ENCODE measurements at places on chromosomes 12 and 14.

DNA sequence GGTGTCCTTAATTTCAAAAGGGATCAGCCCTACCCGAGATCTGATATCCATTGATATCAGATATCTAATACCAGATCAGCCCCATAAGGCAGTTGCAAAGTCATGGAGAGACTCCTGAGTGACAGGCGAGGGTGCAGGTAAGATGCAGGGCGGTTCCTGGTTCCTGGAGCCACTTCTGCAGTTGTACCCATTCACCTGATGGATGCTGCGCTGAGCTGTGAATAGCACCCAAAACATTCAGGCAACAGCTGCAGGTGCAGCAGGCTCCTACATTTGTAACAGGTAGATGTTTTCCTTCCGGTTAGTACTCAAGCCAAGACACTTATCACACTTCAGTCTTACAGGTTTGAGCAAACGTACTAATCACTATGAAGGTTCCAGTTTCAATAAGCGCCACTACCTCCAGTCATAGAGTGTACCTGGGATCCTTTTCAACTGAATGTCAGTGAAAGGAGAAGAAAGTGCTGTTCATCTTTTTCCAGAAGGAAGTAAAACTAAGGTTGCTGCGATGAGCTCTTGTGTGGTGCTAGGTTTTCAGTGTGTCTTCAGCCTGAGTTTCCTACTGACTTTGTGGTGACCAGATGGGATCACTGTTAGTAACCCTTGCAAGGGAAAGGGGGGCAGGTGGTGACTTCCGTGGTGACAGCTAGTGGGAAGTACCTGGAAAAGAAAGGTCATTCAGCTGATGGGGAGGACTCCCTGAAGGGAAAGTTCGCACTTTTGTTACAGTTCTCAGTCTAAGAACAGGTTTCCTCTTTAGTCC is 1.9 kb downstream of the ATP6V0A2 start:
- no peak for DNase-seq

- no peak for DNase-seq
Observed at GRCh38 chr12:127650626-127651025, 616.3 kb upstream of the TMEM132C start.

DNA sequence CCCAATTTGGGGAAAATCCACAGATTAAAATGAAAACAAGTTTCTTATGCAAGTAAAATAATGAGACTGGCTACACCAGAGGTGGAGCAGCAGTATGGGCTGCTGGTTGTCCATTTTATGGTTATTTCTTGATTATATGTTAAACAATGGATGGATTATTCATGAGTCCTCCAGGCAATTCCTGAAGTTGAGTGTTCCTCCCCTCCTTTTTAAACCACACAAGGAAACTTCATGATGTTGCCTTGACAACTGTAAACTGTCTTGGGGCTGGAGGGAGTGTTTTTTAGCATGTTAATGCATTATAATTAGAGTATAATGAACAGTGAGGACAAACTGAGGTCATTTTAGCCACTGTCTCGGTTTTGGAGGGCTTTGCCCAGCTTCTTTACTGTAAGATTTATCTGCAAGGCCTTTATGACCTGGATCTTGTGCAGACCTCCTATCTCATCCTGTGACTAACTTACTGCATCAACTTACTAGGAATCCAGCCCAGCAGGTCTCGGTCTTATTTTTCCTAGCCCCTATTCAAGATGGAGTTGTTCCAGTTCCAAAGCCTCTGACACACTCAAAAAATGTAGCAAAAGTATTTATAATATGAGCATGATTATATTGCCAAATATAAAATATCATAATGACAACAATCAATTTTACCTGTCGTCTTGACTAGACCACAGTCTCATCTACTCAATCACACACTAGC is 534.0 kb downstream of the TMEM121 start:
- no peak for DNase-seq

DNA sequence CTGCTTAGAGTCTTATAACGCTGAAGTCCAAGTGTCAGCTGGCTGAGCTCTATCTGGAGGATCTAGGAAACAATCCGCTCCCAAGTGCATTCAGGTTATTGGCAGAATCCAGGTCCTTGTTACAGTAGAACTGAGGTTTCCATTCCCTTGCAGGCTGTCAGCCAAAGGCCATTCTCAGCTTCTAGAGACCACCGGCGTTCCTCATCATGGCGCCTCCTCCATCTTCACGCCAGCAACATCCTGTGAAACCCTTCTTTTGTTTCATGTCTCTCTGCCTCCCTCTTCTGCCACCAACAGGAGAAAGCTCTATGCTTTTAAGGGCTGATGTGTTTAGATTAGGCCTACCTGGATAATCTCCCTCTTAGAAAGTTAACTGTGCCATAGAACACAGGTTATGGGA is 133.0 kb upstream of the RASSF8 start:
- DNase-seq: no peak

- no peak for DNase-seq
Observed at GRCh38 chr14:31550589-31550988, 10.6 kb upstream of the NUBPL start.

GRCh38 chr12:47985596-47986290 is 18.5 kb downstream of the COL2A1 start:
- DNase-seq: no peak

GRCh38 chr14:74950795-74951442 is 4.5 kb downstream of the PGF start:
- DNase-seq: no peak

DNA sequence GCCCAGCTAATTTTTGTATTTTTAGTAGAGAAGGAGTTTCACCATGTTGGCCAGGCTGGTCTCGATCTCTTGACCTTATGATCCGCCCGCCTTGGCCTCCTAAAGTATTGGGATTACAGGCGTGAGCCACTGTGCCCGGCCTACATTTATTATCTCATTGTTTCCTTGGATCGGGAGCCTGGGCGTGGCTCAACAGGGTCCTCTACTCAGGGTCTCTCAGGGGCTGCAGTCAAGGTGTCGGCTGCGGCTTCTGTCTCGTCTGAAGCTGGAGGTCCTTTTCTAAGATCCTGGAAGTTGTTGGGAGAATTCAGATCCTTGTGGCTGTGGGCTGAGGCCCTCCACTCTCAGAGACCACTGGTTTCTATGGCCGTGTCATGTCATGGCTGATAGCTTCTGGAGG is 65.5 kb upstream of the SCN8A start:
- no peak for DNase-seq

GRCh38 chr14:69105326-69105725 is 47.6 kb downstream of the DCAF5 start:
- DNase-seq: no peak

- DNase-seq: no peak
Observed at GRCh38 chr12:70555081-70555480, 82.1 kb downstream of the PTPRB start.

DNA sequence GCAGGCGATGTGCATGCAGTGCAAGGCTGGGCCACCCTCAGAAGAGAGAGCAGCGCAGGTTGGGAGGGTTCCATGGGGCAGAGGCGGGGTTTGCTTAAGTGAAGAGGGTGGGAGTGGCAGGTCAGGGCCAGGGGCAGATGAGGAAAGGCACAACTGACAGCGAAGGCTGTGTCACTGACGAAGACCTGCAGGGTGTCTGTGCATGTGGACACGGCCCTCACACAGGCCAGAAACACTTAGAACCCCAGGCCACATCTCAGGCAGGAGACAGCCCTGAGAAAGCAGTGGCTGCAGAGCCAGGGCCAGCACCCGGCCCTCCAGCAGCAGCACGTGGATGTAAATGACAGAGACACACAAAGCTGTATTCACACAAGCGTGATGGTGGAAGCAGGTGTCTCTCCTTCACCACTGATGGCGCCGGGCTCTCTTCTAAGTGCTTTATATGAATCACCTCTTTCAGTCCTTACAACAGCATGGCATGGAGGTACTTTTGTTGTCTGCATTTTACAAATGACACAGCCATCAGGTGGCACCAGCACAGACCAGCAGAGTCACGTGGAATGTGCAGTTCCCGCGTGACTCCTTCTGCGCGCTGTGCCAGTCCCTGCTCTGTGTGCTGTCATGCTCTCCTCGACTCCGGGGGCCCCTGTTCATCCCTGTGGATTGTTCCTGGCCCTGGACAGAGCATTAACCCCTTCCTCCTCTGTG is 54.6 kb downstream of the TSPAN11 start:
- no peak for DNase-seq

DNA sequence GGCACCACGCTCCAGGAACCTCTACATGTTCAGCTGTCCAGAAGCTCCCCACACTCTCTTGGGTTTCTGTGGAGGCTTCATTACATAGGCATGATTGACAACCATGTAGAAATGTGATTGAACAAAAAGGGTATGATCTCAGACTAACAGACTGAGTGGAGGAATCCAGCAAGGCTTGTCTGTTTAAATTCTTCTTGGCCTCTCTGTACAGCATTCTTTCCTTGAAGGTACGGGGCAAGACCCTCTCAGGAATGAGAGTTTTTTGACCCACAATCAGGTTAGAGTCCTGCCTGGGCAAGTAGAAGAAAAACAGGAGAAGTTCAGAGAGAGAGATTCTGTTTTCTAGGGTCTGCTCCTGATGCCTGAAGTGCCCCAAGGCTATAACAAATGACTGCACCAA is 40.9 kb downstream of the SRGAP1 start:
- DNase-seq: no peak

DNA sequence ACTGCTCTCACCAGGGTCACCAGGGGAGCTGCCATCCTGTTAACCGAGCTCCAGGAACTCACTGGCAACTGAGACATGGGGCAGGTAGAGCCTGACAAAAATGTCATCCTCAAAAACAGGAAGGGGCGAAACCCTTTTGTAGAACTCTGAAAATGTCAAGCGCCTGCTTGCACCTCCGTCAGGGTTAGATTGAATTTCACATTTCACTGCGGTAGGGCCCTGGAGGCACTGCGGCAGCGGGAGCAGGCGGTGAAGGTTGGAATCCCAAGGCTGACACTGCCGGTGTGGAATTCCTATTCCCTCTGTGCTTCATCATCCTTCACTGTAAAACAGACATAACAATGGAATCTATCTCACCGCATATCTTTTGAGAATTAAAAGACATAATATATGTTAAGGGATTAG is 142.8 kb upstream of the TMCC3 start:
- DNase-seq: no peak

- DNase-seq: no peak
Observed at GRCh38 chr12:102350070-102350469, 130.3 kb downstream of the IGF1 start.

DNA sequence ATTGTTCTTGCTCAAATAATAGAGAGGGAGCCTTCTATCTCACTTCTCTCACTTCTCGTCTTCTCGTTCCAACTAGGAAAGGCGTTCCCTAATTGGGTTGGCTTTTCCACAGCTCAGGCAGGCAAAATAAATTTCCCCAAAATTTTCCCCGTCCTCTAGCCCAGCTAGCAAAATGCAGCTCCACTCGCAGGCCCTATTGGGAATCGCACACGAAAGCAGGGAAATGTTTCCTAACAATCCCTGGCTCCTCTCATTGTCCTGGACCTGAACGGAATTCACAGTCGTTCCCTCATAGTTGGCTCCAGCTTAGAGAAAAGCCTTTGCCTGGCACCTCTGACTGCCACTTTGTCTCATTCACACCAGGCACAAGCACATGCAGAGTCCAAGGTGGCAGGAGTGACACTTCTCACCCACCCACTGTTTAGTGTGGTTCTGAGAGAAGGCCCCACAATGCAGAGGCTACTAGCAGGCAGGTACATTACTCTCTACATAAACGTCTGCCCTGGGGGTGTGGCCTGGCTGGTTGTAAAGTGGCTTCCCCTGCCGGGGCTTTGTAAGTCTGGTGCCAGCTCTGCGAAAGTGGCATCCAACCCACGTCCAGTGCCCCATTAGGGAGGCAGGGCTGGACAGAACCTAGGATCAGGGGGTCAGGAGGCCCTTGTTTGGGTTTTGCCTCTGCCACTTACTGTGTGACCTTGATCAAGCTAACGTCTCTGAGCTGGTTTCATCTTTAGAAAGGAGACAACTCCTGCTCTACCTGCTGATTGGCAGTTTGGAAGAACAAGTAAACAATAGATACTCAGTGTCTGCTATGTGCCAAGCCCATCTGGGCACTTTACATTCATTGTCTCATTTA is 4.2 kb downstream of the SERPINA10 start:
- no peak for DNase-seq

DNA sequence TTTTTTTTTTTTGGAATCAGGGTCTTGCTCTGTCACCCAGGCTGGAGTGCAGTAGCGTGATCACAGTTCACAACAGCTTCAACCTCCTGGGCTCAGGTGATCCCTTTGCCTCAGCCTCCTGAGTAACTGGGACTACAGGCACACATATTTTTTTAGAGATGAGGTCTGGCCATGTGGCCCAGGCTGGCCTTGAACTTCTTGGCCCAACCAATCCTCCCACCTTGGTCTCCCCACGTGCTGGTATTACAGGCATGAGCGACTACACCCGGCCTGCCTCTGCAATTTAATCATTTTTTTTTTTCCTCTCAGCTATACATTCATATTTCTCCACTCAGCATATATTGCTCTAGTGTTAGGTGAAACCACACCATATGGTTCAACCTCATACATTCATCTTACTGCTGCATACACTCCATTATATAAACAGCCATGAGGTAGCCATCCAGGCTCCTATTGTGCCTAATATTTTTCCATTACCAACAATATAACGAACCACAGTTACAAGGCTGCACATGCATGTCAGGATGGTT is 7.1 kb downstream of the STX2 start:
- no peak for DNase-seq

DNA sequence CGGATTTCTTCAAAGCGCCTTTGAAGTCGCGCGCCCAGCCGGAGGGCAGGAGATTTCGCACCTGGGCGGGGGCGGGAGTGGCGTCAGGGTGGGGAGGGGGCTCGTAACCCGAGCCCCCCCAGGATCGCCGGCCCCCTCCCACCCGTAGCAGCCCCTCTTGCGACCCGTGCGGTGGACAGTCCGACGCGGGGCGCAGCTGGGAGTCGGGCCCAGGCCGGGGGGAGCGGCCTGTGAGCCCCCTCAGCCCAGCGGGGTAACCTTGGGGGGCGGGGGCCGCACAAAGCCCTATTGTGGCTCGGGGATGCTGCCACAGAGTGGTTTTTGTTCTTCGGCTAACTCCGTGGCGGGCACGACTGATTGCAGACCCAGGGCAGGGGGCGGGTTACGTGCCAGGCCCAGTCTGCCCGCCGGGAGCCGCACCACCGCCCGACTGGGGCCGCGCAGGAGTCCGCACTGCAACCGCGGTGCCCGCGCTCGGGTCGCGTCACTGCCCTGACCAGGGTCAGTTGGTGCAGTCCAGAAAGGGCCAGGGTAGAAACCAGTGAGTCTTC is 4.2 kb upstream of the AAAS start:
- no peak for DNase-seq

DNA sequence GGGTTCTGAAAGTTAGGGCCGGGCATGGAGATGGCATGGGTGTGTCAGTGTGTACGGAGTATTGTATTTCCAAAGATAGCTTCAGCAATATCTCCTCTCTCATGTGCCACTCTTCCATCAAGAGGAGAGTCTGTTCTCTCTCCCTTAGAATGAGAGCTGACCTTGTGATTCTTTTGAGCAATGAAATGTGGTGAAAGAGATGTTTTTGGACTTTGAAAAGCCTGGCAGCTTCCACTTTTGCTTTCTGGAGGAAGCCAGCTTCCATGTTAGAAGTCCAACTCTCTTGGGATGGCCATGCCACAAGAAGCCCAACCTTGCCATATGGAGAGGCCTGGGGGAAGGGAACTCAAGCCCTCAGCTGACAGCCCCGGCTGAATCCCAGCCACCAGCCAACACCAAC is 72.4 kb upstream of the GZMB start:
- no peak for DNase-seq

- no peak for DNase-seq
Observed at GRCh38 chr12:49974231-49974675, 1.5 kb downstream of the AQP6 start.
